Eye (tissue), 1 donor: ENCODE measurements at places on chromosomes 1 and 21.

GRCh38 chr21:38136201-38136600 is 120.6 kb upstream of the KCNJ15 start:
- DNase-seq = no peak

GRCh38 chr1:25091658-25092057 is 140.6 kb downstream of the SYF2 start:
- no peak for DNase-seq

GRCh38 chr1:46301808-46302640 is 1.4 kb downstream of the LRRC41 start:
- peak; percentile 82 for DNase-seq

DNA sequence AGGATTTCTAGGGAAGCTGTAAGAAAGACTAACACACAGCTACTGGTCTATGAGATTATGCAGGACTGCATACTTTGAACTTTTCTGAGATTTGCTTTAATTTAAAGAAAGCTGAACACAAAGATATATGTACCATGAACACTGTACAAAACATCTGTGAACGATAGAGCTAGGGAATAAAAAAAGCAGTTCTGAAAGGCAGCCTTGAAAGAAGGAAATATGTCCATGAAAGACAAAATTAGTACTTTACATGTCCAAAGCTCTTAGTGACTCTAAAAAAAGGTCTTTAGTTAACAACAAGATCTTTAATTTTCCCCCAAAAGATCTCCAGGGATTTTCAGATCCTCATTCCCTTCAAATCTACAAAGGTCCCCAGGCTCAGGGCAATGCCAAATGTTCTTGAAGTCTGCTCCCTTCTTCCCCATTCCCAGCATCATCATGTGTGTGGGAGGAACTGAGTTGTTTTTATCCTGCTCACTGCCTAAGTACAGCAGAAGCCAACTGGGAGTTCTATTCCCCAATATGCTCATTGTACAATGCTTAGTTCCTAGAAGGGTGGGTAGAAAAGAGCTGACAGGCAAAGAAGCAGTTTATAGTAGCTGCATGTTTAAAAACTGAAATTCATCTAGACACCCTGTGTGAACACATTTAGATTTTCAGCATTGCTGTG is 60.1 kb upstream of the PTCH2 start:
- peak; percentile 17 for DNase-seq

DNA sequence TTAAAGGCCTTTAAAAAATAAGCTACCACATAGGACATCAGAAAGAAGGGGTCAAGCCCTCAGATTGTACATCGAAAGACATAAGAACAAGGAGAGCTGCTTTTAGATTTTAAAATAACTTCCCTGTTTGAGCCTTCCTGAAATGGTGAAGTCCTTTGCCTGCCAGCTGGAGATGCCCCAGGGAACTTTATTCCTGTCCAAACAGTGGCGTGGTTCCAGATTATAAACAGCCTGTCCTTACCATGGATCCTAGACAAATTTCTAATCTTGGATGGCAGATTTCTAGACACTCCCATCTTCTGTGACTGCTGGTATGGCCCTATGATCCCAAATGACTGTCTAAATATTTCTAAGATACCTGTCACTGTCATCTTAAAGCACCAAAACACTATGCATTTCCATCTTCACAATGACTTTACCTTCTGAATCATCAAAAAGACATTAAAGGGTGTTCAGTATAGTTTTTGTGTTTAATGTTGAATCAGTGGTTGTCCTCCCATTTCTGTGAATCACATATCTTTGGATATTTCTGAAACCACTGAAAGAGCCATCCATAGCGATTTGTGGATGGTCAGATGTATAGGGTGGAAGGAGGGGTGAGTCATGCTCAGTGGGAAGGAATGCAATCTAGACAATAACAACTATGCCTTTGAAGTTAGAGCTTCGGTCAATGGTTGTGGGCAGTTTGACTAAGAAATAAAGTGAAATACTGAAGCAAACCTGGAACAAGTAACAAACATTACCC is 23.2 kb downstream of the ILDR2 start:
- DNase-seq = peak; percentile 18

GRCh38 chr1:3022511-3022973 is 1.3 kb downstream of the ACTRT2 start:
- DNase-seq = no peak

DNA sequence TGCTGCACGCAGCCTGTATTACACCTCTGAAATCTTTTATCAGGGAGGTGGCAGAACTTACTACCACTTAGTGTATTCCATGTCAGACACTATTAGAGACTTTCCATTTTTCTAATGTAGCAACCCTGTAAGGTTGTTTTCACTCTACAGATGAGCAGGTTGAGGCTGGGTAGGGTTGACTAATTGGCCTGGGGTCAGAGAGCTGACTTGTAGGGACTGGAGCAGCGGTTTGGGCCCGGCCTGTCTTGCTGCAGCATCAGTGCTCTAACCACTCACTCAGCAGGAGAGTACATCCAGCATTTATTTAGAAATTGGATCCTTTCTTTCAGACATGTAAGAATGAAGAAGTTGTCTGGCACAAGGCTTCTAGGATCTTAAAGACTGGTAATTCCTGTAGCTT is 25.7 kb upstream of the NBL1 start:
- no peak for DNase-seq

- no peak for DNase-seq
Observed at GRCh38 chr1:201589186-201589585, 50.3 kb downstream of the NAV1 start.

DNA sequence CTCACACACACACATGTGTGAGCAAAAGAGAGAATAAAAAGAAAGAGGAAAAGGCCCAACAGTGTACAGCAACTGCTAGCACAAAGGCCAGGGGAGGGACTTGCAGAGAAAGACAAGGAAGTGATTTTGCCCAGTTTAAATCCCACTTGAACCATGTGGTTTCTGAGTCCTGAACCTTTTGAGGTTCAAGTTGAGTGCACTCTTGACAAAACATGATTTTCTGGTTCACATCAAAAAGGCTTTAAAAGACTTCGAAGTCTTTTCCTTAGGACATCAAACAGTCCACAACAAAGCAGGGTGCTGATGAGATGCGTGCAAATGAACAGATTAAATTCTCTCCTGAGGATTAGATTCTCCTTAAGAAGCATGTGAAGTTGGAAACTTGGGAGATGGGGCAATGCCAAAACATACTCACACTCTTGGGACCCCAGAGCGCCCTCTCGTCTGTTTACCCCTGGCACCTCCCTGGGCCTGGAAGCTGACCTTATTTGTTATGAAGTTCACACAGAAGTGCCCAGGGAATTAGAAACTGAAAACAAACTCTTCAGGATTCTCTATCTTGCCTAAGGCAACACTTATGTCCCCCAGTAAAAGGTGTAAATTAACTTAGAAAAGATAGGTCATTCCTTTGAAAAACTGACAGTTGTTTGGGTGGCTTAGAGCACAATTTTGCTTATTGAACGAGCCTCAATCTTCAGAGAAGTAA is 31.5 kb downstream of the RNF220 start:
- DNase-seq = peak; percentile 34

DNA sequence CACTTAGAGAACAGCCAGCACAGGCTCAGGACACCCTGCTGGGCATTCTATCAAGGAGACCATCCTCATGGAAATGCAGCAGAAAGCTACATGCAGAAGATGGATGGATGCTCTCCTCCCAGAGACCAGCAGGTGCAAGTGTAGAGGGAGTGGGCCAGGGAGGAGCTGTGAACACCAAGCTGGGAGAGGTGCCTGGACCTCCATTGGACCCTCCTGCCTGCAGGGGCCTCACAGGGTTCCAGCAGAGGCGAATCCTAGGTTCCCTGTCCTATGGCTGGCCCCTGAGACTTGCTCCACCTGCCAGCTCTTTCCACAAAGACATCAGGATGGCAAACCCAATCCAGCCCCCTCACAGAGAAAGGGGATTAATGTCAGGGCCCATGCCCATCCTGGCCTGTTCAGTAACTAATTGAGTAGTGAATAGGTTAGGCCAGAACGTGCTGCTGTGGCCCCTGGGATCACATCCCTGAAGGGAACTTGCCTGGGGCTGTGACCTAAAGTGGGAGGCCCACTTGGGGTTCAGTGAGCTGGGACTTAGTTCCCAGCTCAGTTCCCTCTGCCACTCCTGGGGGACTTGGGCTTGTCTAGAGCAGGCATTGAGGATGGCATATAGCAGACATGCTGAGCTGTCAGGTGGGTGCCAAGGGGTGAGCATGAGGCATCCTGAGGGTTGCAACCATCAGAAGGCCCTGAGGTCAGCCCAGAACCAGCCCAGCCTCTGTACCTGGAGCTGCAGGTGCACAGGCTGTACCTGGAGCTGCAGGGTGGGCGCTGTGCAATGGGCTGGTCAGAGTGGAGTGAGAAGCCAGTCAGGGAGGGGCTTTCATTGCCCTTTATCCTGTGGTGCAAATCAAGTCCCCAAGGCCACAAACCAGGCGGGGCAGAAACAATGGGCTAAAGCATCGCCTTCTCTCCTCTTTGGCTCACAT is 22.9 kb upstream of the ZNF678 start:
- DNase-seq = no peak

GRCh38 chr1:226560243-226560642 is 11.7 kb downstream of the STUM start:
- no peak for DNase-seq

DNA sequence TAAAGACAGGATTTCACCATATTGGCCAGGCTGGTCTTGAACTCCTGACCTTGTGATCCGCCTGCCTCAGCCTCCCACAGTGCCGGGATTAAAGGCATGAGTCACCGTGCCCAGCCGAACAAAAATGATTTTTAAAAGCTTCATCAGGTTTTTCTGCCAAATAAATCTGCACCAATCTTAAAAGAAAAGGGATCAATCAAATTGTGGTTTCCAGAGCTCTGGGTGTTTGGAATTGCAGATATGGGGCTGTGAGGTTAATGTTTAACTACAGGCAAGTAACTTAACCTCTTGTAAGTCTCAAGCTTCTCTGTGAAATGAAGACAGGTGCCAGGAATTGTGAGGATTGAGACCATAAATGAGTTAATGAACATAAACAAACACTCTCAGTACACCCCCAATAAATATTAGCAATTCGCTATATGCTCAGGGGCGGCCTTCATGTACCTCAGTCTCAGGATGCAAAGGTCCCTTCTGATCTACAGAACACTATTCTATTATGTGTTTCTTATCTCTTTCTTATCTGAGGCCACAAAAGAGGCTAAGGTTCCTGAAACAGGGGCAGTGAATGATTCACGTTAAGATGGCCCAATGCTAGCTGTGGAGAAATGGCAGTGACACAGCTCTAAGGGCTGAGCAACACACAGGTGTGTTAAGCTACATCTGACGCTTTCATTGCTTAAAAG is 7.1 kb upstream of the GNPAT start:
- DNase-seq = no peak

DNA sequence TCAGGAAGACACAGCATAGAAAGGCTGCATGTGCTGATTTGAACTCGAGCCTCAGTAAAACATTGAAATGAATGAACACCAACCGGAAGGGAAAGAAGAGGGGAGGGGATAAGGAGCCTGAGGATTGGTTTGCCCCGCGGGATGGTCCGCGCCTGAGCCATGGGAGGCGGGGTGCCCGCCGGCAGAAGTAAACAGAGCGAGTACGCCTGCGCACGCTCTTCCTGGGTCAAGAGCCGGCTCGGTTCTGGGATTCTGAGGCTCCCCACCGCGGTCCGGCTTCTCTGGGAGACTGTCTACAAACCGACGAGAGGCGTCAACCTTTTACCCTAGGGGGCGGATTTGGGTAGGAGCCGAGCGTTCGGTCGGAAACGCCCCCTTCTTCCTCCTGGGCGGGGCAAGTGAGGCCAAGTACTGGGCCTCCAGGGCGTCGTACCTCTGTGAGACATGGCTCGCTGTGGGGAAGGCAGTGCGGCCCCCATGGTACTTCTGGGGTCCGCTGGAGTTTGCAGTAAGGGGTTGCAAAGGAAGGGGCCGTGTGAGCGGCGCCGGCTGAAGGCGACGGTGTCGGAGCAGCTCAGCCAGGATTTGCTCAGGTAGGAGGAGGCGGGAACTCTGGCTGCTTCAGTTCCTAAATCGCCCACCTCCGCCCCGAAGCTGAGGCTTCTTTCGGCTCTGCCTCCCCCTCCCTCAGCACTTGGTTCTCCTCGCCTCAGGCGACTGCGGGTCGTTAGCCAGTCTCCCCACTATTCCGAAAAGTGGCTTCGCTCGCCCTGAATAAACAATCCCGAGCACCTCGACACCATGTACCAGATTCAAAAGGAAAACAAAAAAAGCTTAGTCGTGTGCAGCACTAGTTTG is at the start of gene BTBD8:
BTBD8 (plus strand) TSS at position 218 of the 858 bp plus-strand sequence; CDS start at position 445, 227 bp downstream.
- peak; percentile 90 for DNase-seq

DNA sequence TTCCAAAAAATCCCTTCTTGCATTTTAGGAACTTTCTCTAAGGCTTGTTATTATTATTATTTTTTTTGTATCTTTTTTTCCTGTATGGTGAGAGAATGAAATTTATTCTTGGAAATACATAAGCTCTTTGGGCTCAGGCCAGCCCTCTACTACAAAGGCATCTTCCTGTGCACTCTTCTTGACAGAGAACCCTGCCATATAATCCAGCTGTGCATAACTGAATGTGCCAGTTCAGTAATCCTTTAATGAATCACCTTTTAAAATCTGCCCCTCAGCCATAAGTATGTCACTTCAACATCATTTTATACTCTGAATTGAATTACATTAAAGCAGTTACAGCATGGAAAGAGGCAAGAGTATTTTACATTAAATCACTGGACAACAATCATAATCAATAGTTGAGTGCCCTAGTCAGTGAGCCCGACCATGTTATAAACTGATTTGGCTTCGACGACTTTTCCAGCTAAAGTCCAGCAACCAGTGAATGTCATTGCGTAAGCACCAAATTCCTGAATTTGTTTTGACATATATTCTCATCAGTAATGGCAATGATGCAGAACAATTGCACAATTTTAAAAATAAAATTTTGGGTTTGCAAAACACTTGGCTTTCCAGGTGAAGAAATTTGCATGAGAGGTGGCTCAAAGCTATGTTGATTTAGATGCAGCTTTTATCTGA is 59.2 kb upstream of the KCNK2 start:
- no peak for DNase-seq

DNA sequence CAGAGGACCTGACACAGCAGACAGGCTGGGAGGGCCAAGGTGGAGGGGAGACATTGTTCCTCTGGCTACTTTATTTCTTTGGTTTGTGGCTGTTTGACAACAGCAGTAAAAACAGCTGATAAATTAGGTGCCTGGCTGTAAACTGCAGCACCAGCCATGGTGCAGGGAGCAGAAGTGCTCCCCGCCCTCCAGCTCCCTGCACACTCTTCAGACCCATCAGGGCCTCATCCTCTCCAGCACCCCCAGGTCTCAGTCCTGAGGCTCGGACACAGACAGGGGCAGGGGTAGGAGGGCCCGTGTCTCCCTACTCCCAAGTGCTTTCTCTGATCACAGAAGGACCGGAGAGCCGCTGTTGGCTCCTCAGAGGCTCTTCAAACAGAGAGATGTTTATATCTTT is 17.7 kb upstream of the LRRN2 start:
- DNase-seq = no peak

DNA sequence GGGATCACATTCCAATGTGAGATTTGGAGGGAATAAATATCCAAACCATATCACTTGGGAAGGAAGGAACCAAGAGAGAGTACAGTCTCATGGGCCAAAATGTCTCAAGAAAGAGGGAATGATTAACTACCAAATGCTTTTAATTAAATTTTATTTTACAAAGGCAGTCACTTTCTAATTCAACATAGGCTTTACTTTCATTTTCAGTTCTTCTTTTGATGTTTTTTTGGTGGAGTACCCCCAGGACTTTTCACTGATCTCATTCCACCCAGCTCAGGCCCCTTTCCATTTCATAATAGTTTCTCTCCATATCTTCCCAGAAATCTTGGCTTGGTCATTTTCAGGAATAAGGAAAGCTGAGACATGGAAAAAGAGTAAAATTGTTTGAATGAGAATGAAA is 5.1 kb upstream of the SLAMF7 start:
- no peak for DNase-seq

- no peak for DNase-seq
Observed at GRCh38 chr1:34113362-34113761, 51.7 kb downstream of the CSMD2 start.
